ENCODE measurements at places on chromosomes 12 and 14. TPM values are rescaled to one million over a fixed set of nuclear protein-coding genes. Genes with fewer than 3 reads are reported as not detected.

GRCh38 chr12:88419794-88420193, 160.5 kb downstream of the KITLG start:
- H3K4me1 ChIP-seq: peaks cover 28% of the 10 kb centered on the region
- no peaks in the 10 kb centered on the region for H3K36me3 ChIP-seq
- H3K27ac ChIP-seq: peak overlapping the region; percentile 91
- peak overlapping the region; percentile 87 for H3K4me3 ChIP-seq

GRCh38 chr12:81329085-81329484, 251.2 kb downstream of the ACSS3 start:
- H3K27ac ChIP-seq: no peak overlapping the region
- no peaks in the 10 kb centered on the region for H3K27me3 ChIP-seq
- H3K36me3 ChIP-seq: no peaks in the 10 kb centered on the region
- peak; percentile 38 for DNase-seq
- no peak overlapping the region for H3K4me3 ChIP-seq

DNA sequence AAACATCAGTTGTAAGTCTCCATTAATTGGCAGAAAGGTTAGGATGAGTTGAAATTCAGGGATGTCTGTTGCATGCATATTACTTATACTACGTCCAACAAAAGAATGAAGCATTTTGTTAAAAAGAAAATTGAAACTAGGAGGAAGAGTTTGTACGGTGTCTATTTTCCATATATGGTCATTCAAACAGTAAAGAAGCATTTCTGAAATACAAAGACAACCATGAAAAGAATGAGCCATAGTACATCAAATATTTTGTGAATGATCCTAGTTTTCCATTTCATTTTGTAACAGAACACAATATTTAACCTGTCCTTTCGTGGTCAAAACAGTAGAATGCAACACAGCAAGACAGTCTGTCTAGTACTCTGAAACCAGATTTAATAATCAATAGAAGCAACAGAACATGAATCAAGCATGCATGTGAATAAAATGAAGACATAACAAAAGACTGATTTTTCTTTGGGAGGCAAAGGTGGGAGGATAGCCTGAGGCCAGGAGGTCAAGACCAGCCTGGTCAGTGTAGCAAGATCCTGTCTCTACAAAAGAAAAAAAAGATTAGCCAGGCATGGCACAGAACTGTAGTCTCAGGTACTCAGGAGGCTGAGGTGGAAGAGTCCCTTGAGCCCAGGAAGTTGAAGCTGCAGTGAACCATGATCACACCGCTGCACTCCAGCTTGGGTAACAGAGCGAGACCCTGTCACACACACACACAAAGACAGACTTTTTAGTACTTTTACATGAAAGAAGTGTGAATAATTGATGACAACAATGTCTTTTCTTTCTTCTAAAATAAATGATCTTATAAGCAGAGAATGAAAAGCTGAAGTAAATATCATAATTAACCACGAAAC, 156.0 kb downstream of the LRIG3 start:
- peak overlapping the region; percentile 19 for H3K27ac ChIP-seq
- H3K4me3 ChIP-seq: no peak overlapping the region
- H3K36me3 ChIP-seq: no peaks in the 10 kb centered on the region
- H3K27me3 ChIP-seq: no peaks in the 10 kb centered on the region
- peaks cover 15% of the 10 kb centered on the region for H3K4me1 ChIP-seq

- no peak overlapping the region for H3K4me3 ChIP-seq
- peak; percentile 38 for DNase-seq
- peaks cover 10% of the 10 kb centered on the region for H3K4me1 ChIP-seq
- H3K27ac ChIP-seq: no peak overlapping the region
These were observed 69.8 kb downstream of the RERG start for GRCh38 chr12:15151161-15152091.

DNA sequence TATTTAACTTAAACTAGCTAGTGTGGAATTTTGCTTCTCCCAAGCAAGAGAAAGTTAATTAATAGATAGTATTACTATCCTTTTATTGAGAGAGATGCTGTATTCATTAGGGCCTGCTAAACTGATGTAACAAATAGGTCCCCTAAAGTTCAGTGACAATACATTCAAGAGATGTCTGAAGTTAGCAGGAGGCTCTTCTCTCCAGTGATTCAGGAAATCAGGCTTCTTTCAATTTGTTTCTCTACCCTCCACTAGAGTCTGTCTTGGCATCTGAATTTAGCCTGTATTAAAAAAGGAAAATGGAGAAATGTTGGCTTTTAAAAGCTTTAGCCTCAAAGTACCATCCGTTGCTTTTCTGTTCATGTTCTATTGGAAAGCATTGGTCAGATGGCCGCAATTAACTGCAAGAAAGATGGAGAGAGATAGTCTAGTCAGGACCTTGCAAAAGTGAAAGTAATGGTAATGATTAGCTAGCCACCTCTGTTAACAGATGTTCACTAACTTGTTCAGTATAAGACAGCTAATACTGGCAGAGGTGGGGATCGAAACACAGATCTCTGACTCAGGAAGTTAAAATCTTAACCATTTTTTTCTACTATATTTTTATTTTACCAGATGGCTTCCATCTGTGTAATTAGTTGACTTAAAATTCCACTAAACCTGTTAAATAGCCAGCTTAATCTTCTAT, 786.8 kb downstream of the TMTC2 start:
- H3K27ac ChIP-seq: no peak overlapping the region
- H3K27me3 ChIP-seq: no peaks in the 10 kb centered on the region
- peak overlapping the region; percentile 20 for H3K4me3 ChIP-seq
- no peaks in the 10 kb centered on the region for H3K4me1 ChIP-seq

DNA sequence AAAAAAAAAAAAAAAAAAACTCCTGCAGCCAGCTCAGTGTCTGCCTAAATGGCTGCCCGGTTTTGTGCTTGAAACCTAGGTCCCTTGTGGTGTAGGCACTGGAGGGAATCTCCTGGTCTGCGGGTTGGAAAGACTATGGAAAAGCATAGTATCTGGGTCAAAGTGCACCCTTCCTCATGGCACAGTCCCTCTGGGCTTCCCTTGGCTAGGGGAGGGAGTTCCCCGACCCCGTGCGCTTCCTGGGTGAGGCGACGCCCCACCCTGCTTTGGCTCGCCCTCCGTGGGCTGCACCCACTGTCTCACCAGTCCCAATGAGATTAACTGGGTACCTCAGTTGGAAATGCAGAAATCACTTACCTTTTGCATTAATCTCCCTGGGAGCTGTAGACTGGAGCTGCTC, 14.3 kb downstream of the PTCSC3 start:
- peaks cover 27% of the 10 kb centered on the region for H3K27me3 ChIP-seq
- H3K4me3 ChIP-seq: no peak overlapping the region
- no peaks in the 10 kb centered on the region for H3K4me1 ChIP-seq
- no peaks in the 10 kb centered on the region for H3K36me3 ChIP-seq

DNA sequence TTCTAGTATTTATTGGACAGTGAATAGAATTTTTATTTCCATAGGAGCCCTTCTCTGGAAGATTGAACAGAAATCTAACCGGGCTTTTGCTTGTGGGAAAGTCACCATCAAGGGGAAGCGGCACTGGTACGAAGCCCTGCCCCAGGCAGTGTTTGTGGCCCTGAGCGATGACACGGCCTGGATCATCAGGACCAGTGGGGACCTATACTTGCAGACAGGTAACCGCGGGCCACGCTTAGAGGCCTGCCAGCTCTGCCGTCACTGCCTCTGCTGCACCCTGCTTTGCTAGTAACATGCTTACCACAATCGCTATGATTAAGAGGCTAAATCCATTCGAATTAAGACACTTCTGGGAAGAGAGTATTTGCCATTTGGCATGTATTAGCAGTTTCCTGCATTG, 69.2 kb downstream of the ANKRD9 start:
- no peak overlapping the region for H3K27ac ChIP-seq
- H3K36me3 ChIP-seq: peaks cover 29% of the 10 kb centered on the region
- H3K4me1 ChIP-seq: no peaks in the 10 kb centered on the region
- H3K27me3 ChIP-seq: no peaks in the 10 kb centered on the region
- H3K4me3 ChIP-seq: no peak overlapping the region
- DNase-seq: no peak

DNA sequence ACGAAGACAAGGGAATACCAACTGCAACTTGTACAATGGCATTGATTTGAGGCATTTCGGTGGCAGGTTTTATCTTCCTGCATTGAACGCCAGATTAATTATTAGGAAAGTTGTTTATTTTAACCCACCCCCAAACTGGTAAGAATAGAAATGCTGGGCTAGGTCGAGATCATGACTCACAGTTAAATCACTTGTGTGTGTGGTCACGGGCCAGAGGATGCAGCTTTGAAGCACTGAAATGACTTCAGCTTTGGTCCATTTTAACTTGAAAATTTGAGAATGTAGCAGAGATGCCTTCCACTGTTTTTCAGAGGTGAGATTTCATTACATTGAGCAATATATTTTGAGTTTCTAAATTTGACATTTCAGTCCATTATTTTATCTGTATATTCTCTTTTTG, 23.6 kb upstream of the KCNH3 start:
- peaks cover 17% of the 10 kb centered on the region for H3K4me1 ChIP-seq
- H3K36me3 ChIP-seq: no peaks in the 10 kb centered on the region
- peak; percentile 91 for DNase-seq
- H3K4me3 ChIP-seq: no peak overlapping the region
- peak overlapping the region; percentile 52 for H3K27ac ChIP-seq
- H3K27me3 ChIP-seq: no peaks in the 10 kb centered on the region

- no peaks in the 10 kb centered on the region for H3K36me3 ChIP-seq
- H3K4me3 ChIP-seq: no peak overlapping the region
- peaks cover 39% of the 10 kb centered on the region for H3K27me3 ChIP-seq
These were observed 4.8 kb downstream of the PRKCH start for GRCh38 chr14:61326146-61326545.

DNA sequence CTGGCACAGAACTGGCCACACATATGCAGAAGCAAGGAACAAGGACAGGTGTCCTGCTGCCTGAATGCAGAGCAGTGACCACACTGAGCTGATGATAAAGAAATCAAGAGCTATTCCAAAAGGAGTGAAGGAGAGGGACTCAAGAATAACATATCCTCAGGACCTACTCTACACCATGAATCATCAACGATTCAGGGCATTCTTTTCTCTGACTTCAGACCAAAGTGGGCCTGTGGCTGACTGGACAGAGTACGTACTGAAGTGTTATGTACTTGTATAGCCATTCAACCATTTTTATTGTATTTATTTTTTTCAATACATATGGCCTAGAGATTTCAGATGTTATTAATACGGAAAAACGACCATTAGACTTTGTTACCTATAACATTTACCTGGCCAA, 177.5 kb upstream of the TMTC1 start:
- no peak overlapping the region for H3K4me3 ChIP-seq
- H3K27me3 ChIP-seq: no peaks in the 10 kb centered on the region
- no peaks in the 10 kb centered on the region for H3K4me1 ChIP-seq
- DNase-seq: peak; percentile 33
- no peaks in the 10 kb centered on the region for H3K36me3 ChIP-seq

DNA sequence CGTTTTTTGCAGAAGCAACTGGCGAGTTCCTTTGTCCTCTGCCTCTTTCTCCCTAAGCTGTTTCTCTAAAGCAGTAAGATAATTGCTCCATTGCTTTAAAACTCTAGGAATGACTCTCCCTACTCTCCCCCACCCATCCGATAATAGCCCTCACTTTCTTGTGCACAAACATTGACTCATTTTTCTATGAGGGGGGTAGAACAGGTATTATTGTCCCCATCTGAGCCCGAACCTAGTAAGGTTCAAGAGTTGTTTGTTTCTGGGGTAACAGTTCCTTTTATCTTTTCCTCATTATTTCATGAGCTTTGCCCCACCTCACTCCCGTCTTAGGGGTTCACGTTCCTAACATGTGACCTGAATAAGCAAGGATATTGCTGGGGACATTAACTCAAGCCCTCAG, 190.6 kb downstream of the EMP1 start:
- peaks cover 16% of the 10 kb centered on the region for H3K4me1 ChIP-seq
- H3K36me3 ChIP-seq: no peaks in the 10 kb centered on the region
- no peak for DNase-seq
- no peak overlapping the region for H3K4me3 ChIP-seq
- H3K27me3 ChIP-seq: peaks cover 9% of the 10 kb centered on the region

- no peak overlapping the region for H3K4me3 ChIP-seq
- no peaks in the 10 kb centered on the region for H3K36me3 ChIP-seq
- no peaks in the 10 kb centered on the region for H3K27me3 ChIP-seq
These were observed 165.5 kb upstream of the NOS1 start for GRCh38 chr12:117526757-117527478.

DNA sequence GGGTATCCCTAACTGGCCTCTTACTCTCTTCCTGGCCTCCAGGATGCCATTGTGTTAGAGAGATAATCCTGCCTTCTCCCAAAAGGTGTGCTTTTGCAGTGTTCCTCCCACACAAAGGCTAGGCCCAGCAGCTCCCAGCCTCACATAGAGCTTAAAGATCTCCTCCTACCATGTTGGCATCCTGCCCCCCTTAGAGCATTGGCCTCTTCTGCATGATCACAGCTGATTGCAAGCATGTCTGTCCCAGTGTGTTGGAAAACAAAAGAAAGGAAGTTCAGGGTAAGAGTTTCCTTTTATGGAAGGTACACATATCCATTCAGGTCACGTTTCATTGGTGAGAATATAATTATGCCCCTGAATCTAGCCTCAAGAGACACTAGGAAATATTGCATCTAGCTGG, 405.4 kb downstream of the TMTC2 start:
- no peaks in the 10 kb centered on the region for H3K27me3 ChIP-seq
- no peak overlapping the region for H3K4me3 ChIP-seq
- no peaks in the 10 kb centered on the region for H3K4me1 ChIP-seq
- no peak overlapping the region for H3K27ac ChIP-seq
- no peaks in the 10 kb centered on the region for H3K36me3 ChIP-seq

DNA sequence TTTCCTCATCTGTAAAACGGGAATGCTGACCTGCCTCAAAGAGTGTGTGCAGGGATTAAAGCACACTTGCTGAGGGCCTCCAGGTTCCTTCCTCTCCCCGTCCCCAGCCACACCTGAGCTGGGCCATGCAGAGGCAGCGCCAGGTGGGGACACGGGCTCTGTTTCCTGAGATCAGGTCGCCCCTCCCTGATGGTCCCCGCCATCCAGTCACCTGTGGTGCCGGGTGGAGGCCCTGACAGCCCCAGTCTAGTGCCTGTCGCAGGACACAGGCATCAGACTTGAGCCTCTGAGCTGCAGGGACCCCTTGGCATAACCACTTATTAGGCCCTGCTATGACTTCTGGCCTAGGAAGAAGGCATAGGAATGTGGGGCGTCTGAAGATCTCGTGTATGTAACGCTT, 12.5 kb downstream of the CHGA start:
- DNase-seq: no peak
- no peaks in the 10 kb centered on the region for H3K36me3 ChIP-seq
- H3K27ac ChIP-seq: no peak overlapping the region
- no peak overlapping the region for H3K4me3 ChIP-seq

GRCh38 chr12:6383572-6384498, at the start of gene LTBR:
Gene LTBR (plus strand): TSS chr12:6384162. CDS start chr12:6384359, 197 bp downstream.
- H3K27me3 ChIP-seq: no peaks in the 10 kb centered on the region
- peak within 1 kb of the TSS; percentile 75 for H3K27ac ChIP-seq
- H3K4me3 ChIP-seq: peak within 1 kb of the TSS; percentile 83
- H3K4me1 ChIP-seq: peaks cover 20% of the 10 kb centered on the region

- H3K4me3 ChIP-seq: peak overlapping the region; percentile 75
- no peaks in the 10 kb centered on the region for H3K4me1 ChIP-seq
- no peak overlapping the region for H3K27ac ChIP-seq
- no peaks in the 10 kb centered on the region for H3K27me3 ChIP-seq
- peak; percentile 27 for DNase-seq
These were observed 2.4 kb downstream of the TMEM121 start for GRCh38 chr14:105528586-105529318.

- no peaks in the 10 kb centered on the region for H3K27me3 ChIP-seq
- H3K4me3 ChIP-seq: no peak overlapping the region
- H3K27ac ChIP-seq: no peak overlapping the region
- H3K4me1 ChIP-seq: peaks cover 2% of the 10 kb centered on the region
These were observed 10.2 kb upstream of the C12orf43 start for GRCh38 chr12:121026274-121027045.

The AKAP5 gene
- 0.89 TPM for total RNA-seq

The RNASE3 gene
- not detected for total RNA-seq

The ANO2 gene
- not detected for total RNA-seq

The KCNJ8 gene
- 17.8 TPM for total RNA-seq

The KLRB1 gene
- not detected for total RNA-seq

The SLC10A1 gene
- total RNA-seq: not detected

The MSI1 gene
- not detected for total RNA-seq
